ENCODE measurements at places on chromosomes 6 and 20.
A peak's percentile ranks its signal among the peaks of the same experiment; 100 is the strongest.

- DNase-seq: no peak
These were observed 783.0 kb upstream of the GJE1 start for GRCh38 chr6:141349710-141350109.

GRCh38 chr6:119032428-119032827 lies 46.0 kb downstream of the FAM184A start:
- DNase-seq: no peak

GRCh38 chr6:14707276-14707675 lies 538.6 kb upstream of the JARID2 start:
- DNase-seq: no peak

- no peak for DNase-seq
These were observed 158.8 kb downstream of the DLL1 start for GRCh38 chr6:170132011-170132521.

DNA sequence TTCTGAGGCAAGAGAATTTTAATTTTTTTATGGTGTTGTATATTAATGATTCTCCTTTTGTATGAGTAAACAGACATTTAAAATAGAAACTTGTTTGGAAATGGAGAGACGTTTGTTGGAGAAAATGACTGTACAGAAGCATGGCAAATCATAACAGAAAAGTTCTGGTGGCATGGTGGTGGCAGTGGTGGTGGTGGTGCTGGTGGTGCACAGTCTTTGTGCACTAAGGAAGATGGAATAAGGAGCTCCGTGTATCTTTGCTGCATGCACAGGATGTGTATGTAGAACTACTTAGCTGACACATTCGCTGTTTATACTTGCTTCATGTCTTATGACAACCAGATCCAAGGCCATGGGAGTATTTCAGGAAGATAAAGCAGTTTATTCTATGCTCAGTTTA lies 294.9 kb downstream of the UTRN start:
- DNase-seq: no peak

DNA sequence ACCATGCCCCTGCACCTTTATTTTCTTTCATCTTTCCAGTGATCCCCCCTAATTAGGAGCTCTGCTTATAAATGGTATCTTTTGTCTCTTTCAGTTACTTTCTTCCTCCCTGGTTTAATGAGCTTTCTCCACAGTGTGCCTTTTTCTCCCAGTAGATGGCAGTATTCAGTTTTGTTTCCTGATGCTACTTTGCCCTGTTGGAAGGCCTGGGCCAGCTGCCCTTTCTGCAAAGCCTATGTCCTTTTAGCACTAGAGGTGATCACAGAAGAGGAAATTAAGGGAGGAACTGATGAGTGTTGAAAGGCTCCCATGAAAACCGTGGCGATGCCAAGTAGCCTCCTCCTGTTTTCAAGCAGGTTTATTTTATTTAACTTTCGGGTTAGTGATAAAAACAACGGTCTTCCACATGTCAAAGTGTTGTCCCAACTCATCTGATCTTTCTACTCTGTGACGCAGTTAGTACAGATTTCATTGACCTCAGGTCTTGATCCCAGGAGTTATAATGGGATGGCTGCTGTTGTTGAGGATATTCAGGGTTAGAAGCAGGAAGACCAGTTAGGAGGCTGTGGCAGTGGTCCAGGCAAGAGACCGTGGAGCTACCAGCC lies 184.2 kb upstream of the BMP2 start:
- DNase-seq: peak; percentile 36

GRCh38 chr6:18211338-18211737 lies 53.0 kb downstream of the DEK start:
- DNase-seq: no peak

GRCh38 chr6:99091985-99092384 lies 144.2 kb upstream of the FBXL4 start:
- DNase-seq: no peak

GRCh38 chr20:34363465-34364222 lies 571 bp downstream of the ITCH start:
- peak; percentile 97 for DNase-seq

DNA sequence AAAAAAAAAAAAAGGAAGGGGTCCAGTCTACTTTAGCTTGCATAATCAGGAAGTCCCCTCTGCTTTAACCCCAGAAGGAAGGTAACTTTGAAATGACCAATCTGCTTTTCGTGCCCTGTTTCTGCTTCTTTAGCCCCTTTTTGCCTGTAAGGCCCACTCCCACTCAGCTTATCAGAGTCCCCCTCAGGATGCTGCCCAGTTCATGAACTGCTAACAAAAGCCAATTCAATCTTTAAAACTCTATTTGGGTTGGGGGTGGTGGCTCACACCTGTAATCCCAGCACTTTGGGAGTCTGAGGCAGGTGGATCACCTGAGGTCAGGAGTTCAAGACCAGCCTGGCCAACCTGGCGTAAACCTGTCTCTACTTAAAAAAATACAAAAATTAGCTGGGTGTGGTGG lies 12.3 kb downstream of the GHRH start:
- no peak for DNase-seq

GRCh38 chr6:127120787-127121636 lies 2.5 kb downstream of the RSPO3 start:
- DNase-seq: peak; percentile 84

GRCh38 chr20:10917826-10918225 lies 244.0 kb upstream of the JAG1 start:
- DNase-seq: no peak

GRCh38 chr6:71262914-71263313 lies 25.7 kb upstream of the OGFRL1 start:
- no peak for DNase-seq

- DNase-seq: no peak
These were observed 194.9 kb downstream of the KIF6 start for GRCh38 chr6:39530201-39530759.

DNA sequence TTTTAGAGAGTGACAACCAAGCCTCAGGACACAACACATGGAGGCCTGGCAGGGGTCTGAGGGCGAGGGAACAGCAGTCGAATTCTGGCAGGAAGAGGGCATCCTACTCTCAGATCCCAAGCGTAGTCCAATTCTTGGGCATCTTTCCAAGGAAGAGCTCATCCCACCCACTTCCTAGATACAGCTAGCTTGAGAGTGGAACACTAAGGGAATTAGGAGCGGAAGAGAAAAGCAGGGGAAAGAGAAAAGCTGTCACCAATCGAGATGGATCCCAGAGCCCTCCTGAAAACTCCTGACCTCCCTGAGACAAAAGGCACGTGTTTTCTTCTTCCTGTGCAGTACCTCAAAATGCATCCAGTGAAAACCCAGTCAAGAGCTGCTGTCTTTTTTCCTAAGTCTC lies 67.1 kb downstream of the GFOD1 start:
- DNase-seq: no peak

DNA sequence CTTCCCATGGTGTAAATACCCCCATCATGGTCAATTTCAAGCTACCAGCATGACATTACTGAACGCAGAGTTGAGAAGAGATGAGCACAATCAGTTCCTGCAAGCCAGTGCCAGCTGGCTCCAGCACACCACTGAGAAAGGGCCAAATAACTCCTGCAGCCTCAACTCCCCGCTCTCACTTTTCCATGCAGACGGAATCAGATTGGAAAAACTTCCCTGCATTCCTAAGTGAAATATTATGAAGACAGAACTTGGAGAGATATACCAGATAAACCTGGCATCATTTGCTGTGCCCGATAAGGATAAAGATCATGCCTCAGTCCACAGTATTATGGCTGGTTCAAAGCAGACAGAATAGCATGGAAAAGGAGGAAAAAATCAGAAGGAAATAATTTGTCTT lies 56.7 kb downstream of the FILIP1 start:
- no peak for DNase-seq

DNA sequence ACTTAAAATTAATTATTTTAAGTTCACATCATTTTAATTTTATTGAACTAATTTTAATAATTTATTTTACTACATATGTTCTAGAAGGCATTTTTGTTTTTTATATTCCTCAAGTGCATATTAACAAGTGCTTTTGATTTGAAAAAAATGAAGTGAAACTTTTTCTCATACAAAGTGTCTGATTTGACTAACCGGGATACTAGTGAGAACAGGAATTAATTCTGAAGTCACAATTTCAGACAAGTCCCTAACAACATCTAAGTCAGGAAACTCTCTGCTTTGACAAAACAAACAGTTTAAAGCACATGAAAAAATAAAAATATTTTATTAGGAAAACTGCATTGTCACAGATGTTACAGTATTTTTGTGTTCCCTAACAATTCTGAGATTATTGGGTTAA lies 1166.3 kb upstream of the CITED2 start:
- no peak for DNase-seq

DNA sequence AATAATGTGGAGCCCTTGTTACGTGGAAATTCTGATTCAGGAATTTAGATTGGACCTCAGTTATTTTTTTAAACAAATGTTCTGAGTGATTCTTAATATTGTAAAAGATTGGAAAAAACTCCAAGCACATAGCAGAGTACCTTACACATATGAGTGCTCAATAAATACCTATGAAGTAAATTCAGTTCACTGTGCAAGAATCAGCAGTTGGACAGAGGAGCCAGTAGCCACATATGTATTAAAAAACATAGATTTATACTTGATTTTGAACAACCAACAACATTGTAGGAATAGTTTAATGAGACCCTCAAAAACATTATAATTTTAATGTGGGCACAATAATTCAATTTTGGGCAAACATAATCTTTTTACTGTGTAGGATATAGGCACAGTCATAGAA lies 109.3 kb upstream of the B3GAT2 start:
- no peak for DNase-seq

GRCh38 chr6:135419162-135419561 lies 78.4 kb downstream of the AHI1 start:
- no peak for DNase-seq

DNA sequence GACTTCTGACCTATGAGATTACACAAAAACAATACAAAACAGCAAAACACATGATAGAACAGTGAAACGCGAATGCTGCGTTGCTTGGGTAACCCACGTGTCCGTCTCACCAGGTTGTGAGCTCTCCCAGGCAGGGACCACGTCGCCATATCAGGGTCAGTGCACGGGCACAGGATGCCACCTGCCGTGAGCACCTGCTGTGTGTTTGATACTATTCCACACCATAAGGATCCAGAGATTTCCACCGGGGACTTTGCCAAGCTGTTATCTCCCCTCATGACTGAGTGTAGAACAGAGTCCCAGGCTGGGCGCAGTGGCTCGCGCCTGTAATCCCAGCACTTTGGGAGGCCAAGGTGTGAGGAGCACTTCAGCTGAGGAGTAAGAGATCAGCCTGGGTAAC lies 288.0 kb downstream of the BMP7 start:
- no peak for DNase-seq

DNA sequence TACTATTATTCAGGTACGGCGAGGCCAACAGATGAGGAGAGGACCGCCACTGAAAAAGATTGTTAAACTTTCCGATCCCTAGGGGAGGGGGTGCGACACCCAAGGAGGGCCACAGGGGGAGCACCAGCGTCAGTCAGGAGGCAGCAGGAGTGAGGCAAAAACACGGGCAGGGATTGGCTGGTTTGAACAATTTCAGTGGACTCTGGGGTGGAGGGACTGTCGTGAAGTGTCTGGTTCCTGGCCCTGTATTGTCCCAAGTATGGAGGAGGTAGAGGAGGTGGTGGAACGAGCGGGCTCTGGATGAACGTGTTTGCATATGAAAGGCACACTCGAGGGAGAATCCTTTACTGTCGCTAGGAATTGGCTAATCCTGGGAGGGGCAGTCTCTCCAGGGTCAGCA lies 32.5 kb upstream of the MCUR1 start:
- peak; percentile 12 for DNase-seq

DNA sequence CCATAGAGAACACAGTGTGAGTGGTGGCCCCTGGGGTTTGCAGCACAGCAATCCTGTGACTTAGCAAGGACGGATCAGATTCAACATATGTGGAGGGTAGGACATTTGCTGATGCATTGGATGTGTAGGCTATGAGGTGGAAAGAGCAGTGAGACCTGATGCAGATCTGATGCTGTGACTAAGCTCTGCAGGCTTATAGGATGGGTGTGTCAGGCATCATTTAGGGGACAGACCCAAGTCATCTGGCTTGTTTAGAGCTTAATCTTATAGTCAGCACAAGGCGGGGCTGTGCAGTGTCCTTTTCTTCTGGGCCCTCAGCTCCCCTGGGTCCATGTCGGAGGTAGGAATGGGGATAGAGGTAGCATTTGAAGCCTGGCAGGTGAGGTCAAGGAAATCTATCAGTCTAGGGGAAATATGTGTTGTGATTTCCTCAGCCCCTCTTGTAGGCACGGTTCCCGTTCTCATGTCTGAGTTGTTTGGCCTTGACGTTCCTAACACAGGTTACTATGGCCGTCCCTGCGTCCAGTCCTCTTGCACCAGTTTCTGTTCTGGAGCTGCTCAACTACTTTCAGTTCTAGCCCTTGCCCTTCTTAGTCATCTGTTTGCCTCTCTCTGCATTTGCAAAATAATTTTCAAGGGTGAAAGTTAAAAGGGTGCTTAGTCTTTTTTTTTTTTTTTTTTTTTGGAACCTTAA lies 15.6 kb upstream of the MAPRE1 start:
- DNase-seq: no peak

DNA sequence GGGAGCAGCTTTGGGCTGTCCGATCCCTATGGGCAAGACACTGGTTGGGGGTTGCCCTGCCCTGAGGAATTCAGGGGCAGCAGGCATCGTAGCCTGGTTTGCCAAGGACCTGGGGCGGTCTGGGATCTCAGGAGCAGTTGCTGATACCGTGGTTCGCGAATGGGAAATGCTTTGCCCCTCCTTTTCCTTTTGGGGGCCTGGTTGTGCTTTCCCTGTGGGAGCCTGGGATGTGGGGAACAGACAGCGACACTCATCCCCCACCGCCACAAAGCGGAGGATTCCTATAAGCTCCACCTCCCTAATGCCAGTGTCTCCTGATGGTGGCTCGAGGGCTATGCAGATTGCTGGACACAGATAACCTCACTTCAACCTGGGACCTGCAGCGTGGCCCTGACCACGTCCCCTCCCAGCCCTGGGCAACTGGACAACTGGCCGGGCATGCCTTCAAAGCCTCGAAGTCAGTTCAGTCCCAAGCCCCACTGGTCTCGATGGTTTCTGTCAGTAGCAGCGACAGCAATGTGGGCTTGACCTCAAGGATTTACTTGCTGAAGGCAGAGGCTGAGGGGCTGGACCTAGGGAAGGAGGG lies 3.3 kb downstream of the CEBPB start:
- DNase-seq: no peak

DNA sequence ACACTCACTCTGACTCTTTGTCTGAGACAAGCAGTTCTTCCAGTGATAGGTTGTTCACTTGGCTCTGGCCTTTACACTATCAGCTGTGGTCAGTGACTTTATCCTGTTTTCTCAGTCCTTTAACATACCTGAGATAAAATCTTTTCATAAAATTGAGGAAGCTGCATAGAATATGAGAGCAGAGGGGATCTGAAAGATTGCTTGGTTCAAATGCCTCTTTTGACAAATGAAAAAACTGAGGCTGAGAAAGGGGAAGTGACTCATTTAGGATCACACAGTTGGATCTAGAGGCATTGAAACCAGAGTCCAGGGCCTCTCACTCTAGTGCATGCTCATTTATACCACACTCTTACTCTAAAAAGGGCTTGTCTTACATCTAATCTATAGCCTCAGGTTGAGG lies 277.0 kb upstream of the TBX18 start:
- no peak for DNase-seq

GRCh38 chr20:63754008-63754407 lies 14.4 kb downstream of the SLC2A4RG start:
- DNase-seq: no peak
